Body of pancreas (tissue), 4 donors: ENCODE measurements at places on chromosomes 2 and 18.

DNA sequence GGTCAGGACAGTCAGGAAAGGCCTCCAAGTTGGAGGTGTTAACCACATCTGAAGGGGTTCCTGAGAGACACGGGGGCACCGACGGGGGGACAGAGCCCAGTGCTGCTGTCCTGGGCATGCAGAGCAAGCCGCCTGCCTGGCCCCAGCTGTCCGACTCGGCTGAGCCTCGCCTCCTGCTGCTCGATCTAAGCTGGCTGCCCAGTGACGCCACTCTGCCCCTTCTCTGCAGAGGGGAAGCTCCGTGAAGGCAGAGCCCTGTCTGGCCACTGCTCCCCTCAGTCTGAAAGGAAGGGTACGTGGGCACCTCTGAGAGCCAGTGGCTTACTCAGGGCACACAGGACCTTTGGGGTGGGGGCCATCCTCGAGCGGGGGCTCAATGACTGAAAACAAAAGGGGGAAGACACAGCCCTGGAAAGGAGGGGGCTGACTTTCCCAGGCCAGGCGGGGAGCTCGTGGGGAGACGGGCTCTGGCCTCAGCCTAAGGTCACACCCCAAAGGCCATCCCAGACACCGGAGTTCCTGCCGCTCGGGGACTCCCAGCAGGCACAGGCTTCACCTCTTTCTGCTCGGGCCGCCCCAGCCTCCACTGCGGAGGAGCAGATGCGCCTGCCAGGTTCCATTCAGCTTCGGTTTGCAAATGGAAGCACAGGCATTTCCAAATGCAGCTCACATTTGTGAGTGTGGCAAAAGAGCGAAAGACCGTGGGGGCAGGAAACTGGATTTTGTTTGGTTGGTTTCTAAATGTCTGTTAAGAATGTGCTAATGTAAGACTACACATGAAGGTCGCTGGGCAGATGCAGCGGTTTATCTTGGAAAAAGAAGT lies 136.9 kb downstream of the HDAC4 start:
- DNase-seq, result no peak

GRCh38 chr2:158213773-158214172 lies 112.1 kb downstream of the UPP2 start:
- DNase-seq, result no peak

DNA sequence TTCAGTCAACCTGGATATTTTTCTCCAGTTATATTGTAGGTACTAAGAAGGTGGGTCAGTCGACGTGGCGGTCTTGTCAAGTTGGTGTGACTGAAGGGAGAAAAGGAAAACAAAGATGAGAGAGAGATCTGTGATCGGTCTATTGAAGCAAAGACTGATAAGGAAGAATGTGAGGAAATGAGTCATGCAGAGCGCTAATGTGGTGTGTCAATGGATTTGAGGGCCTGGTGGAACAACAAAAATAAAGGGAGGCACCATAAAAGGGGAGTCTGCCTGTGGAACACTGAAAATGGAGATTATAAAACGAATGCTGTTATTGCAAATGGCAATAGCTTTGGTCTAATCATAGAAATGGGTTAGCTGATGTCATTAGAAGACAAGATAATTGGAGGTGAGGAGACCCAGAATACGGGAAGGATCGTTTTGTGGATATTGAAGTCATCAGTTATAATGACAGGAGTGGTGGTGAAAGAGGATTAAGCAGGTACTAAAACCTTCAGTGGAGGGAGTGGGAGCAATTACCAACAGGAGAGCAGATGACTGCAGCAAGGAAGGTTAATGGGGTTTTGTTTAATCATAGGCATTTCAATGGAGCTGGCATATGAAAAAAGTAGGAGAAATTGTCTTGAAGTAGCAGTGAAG lies 599.1 kb upstream of the FSHR start:
- no peak for DNase-seq

DNA sequence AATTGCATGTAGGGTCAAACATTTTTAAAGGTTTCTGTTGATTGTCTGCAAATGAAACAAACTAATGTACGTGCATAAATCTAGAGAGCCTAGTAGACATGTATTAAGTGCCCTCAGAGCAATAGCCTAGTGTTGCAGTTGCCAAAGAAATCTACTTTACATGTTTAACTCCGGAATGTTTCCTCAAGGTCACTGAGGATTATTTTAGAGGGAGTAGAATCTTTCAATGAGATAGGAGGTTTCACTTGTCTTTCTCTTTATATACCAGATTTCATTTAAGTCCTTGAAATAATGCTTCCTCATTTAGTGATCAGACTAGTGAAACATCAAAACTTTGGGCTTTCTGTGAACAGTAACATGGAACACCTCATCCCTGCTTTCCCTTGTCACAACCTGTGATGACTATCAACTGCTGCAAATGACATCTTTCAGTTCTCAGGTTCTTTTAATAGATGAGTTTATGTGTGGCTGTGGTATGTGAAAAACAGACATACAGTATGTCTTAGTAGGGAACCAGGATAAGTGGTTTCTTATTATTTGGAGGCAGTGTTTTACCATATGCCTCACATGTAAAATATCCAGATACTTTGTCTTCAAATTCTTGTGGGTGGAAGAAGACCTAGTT lies 5.5 kb downstream of the UBE2E3 start:
- no peak for DNase-seq

- DNase-seq, result no peak
Measured at GRCh38 chr2:53217250-53217649, 550.4 kb upstream of the CHAC2 start.

DNA sequence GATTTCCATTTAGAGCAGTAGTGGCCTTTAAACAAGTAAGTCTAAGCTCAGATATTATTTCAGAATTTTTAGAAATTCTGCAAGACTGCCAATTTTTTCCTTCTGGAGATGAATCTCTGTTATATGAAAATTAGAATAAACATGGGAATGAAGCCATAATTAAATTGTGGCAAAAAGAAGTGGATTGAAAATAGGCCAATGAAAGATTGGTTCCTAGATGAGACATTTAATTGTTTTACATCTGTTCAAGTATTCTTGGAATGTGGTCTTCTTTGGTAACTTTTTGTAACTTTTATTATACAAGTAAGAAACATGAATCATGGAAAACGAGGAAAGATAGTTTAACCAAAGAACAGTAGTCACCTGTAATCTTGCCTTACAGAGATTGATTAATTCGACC lies 10.3 kb downstream of the CAD start:
- DNase-seq, result no peak

DNA sequence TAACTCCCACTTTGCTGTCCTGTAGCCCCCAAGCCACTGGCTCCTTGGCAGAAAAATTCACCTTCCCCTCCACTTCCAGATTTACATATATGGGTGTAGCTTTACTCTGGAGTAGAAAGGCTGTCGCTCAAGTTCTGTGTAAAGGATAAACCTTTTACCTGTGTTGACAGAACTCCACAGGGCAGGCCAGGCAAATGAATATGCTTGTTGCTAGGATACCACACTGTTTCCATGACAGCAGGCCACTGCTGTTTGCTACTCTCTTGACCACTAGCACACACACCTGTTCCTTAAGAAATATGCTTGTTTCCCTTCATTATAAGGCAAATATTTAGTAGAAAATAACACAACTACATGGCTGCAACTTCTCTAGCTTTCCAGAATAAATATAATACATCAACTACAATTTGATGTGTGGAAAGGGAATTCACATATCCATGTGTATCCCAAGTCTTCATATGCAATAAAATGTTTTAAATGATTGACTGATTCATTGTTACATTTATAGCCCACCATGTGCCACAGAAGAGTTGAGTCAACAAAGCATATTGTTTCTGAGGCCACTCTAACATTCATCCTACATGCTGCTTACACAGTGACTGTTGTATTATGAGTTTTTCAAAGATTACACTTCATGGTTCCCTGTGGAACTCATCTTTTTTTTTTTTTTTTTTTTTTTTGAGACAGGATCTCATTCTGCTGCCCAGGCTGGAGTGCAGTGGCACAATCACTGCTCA lies 56.2 kb upstream of the ROCK1 start:
- DNase-seq, result peak; percentile 85

- no peak for DNase-seq
Measured at GRCh38 chr2:240376739-240377138, 58.7 kb upstream of the GPC1 start.
